Dorsolateral prefrontal cortex (tissue), 122 donors: ENCODE measurements at places on chromosomes 3 and 15.

DNA sequence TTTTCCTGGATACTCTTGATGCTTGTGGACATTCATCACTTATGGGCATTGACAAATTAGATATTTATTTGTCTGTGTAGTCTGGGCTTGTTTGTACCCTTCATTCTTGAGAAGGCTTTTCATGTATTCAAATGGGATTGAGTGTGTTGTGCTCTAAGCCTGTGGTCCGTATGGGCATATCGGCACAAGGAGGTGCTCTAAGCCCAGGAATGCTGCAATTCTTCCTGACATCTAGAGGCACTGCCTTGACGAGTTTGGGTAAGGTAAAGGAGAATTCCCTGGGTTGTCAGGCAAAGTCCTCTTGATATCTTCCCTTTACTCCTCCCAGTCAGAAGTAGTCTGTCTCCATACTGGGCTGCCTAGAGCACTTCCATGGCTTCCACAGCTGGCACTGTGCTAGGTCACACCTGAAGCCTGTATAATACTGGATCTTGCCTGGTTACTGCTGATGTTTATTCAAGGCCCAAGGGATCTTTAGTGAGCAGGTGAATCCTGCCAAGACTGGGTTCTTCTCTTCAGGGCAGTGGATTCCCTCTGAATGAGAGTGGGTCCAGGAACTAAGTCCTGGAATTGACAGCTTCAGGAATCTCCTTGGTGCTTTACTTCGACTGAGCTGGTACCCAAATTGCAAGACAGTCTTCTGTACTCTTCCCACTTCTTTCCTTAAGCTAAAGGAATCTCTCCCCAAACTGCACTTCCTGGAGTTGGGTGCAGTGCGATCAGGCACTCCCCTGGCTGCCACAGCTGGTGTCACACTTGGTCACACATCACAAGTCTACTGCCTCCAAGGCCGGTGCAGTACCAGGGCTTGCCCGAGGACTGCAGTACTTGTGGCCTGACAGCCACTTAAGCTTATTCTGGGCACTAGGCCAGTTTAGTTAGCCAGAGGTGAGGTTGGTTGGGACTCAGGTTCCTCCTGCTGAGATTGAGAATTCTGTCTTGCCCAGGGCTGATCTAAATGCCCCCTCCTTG lies 46.0 kb downstream of the GALK2 start:
- no peak for DNase-seq

DNA sequence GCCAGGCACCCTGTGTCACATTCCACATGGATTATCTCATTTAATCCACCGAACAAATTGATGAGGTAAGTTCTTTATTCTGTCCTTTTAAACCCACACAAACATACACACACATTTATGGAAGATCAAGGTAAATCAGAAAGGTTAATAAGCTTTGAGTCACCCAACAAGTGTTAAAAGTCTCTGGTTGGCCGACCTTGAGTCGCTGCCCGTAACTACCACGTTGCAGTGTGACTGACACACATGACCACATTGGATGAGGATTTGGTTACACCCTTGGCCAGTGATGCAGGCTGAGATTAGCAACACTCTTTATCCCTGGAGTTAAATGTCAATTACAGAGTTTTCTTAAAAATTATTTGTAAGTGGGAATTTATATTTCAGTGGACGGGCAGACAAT lies 19.2 kb downstream of the FOXP1 start:
- no peak for DNase-seq

DNA sequence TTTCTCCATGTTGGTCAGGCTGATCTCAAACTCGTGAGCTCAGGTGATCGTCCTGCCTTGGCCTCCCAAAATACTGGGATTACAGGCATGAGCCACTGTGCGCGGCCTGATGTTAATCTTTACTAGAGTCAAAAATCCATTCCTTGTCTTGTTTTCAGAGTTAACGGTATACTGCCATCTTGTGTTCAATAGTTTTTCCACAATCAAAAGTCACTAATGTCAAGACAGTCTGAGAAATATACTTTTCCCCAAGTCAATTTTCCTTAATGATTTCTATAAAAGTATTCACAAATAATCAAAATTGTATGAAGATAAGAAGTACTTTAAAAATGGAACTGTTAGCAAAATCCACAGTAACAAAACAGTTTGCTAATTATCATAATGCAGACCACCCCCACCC lies 8.5 kb downstream of the CRBN start:
- DNase-seq, result no peak

- DNase-seq, result no peak
Observed at GRCh38 chr15:41048397-41048796, 67.7 kb downstream of the INO80 start.

GRCh38 chr3:183332487-183332886 lies 79.4 kb downstream of the B3GNT5 start:
- no peak for DNase-seq

- no peak for DNase-seq
Observed at GRCh38 chr3:115021061-115021460, 126.0 kb downstream of the ZBTB20 start.

GRCh38 chr15:68553994-68554720 lies 24.6 kb upstream of the CORO2B start:
- DNase-seq, result no peak

DNA sequence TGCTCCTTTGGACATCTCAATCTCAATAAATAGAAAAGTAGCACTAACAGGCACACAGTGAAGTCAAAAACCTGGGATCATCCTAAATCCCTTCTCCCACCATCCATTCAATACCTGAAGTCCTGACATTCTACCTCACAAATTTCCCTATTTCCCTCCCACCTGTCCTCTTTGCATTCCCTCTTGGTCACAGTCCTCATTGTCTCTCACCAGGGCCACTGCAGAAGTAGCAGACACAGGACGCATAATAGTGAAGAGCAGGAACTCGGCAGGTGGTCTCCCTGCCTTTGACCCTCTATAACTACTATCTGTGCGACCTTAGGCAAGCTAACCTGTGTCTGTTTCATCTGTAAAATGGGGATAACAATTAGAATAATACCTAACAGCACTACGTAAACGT lies 2.3 kb downstream of the THOC7 start:
- DNase-seq, result no peak
